ENCODE measurements at places on chromosomes 6 and 20.

GRCh38 chr6:34295721-34296120 lies 46.9 kb upstream of the SMIM29 start:
- no peak for DNase-seq

DNA sequence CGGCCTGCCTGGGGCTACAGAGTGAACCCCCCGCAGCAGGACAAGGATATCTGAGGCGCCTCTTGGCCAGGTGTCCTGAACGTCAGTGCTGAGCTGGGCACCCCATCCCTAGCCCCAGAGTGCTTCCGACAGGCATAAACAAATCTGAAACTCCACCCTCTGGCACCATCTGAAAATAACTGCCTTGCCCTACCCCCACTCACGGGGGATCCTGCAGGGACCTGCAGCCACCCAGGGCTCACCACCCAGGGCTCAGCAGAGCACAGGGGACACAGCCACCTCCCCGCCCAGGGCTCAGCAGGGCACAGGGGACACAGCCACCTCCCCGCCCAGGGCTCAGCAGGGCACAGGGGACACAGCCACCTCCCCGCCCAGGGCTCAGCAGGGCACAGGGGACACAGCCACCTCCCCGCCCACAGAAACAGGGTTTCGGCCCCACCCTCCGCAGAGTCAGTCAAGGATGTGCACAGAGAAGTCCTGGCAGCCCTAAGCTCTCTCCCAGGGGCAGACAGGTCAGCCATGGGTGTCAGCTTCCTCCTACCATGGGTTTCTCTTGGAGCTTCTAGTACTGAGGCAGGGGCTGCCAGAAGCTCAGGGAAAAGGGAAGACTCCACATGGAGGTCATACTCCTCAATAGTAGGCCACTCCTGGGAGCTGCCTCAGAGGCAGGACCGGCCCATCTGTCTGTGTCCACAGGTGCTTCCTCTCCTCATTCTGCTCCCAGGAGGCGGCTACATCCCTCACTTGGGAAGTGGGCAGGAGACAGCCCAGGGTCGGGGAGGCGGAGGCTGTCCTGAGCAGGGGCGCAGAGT lies 4.6 kb downstream of the UCKL1 start:
- no peak for DNase-seq

DNA sequence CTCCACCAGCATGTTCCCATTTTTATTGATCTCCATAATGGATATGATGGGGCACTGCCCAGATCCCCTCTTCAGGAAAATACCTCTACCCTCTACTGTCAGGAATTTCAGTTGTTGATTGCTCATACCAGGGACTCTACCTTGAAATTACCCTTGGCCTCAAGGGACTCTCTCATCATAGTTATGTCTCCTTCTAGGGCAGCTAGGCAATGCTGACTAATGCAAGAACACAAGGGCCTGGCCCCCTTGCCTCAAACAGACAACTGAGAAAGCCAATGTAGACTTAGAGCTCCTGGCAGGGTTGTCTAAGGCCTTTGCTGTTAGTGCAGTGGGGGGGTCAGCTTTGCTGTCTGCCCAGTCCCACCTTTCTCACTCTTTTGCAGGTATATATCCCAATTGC lies 493.1 kb downstream of the BTBD3 start:
- no peak for DNase-seq

GRCh38 chr6:90220273-90220672 lies 76.4 kb downstream of the BACH2 start:
- no peak for DNase-seq

GRCh38 chr6:79632580-79632979 lies 1.5 kb downstream of the SH3BGRL2 start:
- DNase-seq = no peak

- no peak for DNase-seq
Observed at GRCh38 chr20:17897566-17898307, 70.9 kb downstream of the SNX5 start.

DNA sequence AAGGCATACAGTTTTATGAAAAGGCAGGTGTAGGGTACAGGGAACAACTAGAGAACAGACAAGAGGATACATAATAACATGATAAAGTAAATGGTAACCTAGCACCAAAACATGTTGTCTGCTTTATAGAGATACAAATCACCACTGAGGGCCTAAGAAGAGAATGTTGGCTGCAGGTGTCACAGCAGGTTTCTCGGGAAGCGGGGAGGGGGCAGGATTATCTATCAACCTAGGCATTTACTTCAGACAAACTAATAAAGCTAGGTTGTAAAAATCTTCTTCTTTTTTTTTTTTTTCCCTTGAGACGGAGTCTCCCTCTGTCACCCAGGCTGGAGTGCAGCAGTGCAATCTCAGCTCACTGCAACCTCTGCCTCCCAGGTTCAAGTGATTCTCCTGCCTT lies 22.7 kb downstream of the PIM1 start:
- no peak for DNase-seq

DNA sequence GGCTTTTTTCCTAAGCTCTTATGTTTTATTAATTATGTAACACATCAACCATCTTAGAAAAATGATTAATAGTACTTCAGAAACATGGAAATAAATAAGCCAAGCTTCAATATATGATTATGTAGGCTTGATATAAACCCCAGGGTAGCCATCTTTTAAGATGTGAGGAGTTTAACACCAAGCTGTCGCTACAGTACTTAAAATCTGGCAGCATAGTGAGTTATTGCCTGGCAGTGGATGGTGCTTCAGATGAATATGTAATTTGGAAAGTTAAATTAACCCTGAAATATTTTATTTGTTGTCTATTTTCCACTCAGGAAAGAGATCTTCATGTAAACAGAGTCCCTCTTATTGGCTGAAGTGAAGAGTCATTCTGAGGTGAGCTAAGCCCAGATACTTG lies 339.0 kb upstream of the ZFP64 start:
- DNase-seq = no peak

- no peak for DNase-seq
Observed at GRCh38 chr6:159525445-159526025, 167.5 kb downstream of the SOD2 start.

- DNase-seq = no peak
Observed at GRCh38 chr6:26554697-26555504, 16.7 kb downstream of the HMGN4 start.

- no peak for DNase-seq
Observed at GRCh38 chr6:103122766-103123601, 1729.5 kb downstream of the GRIK2 start.

DNA sequence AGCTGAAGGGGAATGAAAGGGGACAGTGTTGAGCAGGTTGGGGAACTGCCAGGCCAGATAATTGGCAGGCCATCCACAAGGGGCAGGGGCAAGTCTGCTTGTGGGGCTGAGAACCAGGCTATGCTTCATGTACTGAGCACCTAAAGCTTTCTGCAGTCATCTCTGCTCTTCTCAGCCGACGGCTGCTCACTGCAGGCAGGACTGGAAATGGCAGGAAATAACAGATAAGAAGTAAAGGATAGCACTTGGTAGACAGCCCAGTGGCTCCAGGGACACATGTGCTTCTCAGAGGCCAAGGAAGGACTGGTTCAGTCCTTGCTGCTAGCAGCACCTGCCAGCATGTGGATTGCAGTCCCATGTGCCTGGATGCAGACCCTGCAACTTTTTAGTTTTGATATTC lies 89.8 kb downstream of the CD164 start:
- DNase-seq = no peak

GRCh38 chr6:168331058-168331457 lies 11.5 kb upstream of the DACT2 start:
- no peak for DNase-seq

- no peak for DNase-seq
Observed at GRCh38 chr20:3248167-3248992, 9.4 kb upstream of the SLC4A11 start.

DNA sequence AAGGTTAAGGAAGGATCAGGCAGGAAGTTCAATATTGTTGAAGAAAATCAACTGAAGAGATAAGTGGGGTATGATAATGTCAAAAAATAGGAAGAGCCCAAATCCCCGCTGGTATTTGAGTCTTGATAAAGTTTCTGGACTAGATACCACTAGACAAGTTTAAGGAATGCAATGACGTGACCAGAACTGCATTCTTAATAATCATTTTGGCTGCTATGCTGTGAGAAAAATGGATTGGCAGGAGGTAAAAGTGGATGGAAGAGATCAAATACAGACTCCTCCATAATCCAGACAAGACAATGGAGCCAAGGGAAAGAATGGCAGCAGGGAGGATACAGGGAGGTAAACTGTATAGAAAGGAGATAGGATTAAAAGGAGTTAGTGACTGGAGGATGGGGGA lies 128.2 kb downstream of the COL12A1 start:
- no peak for DNase-seq

DNA sequence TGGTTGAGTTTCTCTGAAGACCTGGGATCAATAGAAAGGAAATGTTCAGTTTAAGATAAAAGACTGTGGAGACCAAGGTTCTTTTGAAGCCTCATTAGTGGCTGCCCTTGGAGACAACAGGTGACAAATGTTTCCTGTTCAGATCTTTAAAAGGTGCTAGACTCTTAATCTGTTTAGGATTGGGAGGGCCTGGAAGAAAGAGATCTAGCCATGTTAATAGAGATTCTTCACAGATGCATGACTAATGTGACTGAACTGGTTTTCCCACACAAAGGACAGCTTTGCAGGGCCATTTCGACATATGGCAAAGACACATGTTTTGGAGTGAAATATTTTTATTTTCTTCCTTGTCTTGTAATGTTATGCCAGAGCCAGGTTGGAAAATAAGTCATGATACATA lies 82.2 kb downstream of the WDR27 start:
- no peak for DNase-seq

DNA sequence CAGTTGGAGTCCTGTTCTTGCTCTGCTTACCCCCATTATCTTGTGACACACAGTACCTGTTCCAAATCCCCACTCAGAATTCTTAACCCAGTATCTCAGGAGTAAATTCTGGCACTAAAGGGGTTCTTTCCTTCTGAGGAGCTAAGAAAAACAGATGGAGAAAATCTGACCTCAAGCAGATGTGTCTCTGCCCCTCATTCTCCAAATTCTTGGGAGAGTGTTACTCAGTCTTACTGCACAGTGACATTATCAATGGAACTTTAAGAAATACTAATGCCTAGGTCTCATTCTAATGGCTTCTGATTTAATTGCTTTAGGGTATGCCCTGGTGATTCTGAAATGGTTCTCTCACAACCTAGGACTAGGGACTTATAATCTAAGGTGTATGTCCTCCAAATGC lies 40.6 kb upstream of the PTPRK start:
- DNase-seq = no peak

DNA sequence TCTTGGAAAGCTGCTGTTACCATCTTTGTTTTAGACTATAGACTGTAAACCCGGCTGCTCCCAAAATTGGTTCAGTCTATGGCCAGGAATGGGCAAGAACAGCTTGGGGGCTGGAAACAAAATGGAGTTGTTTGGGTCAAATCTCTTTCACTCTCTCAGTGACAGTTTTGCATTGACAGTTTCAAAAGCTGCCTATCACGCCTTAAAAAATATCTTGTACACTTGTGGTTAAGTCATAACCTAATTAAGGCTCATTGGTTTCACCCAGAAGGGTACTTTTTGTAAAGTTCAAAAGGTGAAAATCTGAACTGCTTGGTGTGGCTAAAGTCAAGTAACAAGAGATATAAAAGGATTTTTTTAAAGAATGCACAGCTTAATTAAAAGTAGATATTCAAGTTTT lies 76.1 kb upstream of the PRL start:
- no peak for DNase-seq

DNA sequence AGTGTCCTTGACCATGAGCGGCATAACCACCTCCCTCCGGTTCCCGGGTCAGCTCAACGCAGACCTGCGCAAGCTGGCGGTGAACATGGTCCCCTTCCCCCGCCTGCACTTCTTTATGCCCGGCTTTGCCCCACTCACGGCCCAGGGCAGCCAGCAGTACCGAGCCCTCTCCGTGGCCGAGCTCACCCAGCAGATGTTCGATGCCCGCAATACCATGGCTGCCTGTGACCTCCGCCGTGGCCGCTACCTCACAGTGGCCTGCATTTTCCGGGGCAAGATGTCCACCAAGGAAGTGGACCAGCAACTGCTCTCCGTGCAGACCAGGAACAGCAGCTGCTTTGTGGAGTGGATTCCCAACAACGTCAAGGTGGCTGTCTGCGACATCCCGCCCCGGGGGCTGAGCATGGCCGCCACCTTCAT lies 4.9 kb downstream of the TUBB1 start:
- no peak for DNase-seq

DNA sequence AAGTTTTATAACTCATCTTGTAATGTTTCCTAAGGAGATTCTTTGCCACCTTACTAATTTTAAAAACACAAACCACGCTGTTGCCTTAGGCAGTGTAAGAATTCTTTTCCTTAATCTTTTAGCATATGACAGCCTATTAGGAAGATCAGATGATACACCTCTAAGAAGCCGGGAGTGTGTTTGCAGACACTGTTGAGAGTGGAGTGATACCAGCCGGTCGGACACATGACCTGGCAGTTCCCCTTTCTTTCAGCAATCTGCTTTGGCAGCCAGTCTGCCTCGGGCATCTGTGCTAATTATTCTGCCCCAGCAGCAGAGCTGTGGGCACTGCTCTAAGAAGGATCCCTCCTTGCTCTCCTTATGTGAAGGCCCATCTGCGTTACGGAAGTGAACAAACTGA lies 50.9 kb downstream of the PLCB4 start:
- no peak for DNase-seq

DNA sequence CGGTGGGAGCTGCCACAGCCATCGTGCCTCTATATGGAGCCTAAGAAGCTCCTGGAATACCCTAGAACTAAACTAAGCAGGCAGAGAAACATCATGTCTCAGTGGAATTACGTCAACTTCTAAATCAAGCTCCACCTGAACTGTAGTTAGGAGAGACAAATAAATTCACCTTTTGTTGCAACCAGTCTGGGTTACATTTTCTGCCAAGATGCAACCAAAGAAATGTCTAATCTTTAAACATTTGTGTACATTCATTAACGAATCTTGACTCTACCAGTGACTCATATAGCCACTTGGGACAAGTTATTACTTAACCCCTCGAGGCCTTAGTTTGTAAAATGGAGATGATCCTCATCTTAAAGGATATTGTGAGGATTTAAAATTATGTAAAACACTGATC lies 8.9 kb downstream of the PTPRK start:
- DNase-seq = no peak

GRCh38 chr6:110320307-110320706 lies 37.8 kb downstream of the METTL24 start:
- DNase-seq = no peak

Data from activated CD4-positive, alpha-beta T cell treated with anti-CD3 and anti-CD28 coated beads for 24 hours (primary cell).